ENCODE measurements at places on chromosomes 12 and 14.

GRCh38 chr14:68627868-68628604, 164.8 kb downstream of the ZFP36L1 start:
- peak; percentile 53 for DNase-seq

GRCh38 chr14:29654901-29655550, 272.6 kb downstream of the PRKD1 start:
- DNase-seq: no peak

- no peak for DNase-seq
Observed at GRCh38 chr12:92044435-92044834, 101.2 kb downstream of the BTG1 start.

DNA sequence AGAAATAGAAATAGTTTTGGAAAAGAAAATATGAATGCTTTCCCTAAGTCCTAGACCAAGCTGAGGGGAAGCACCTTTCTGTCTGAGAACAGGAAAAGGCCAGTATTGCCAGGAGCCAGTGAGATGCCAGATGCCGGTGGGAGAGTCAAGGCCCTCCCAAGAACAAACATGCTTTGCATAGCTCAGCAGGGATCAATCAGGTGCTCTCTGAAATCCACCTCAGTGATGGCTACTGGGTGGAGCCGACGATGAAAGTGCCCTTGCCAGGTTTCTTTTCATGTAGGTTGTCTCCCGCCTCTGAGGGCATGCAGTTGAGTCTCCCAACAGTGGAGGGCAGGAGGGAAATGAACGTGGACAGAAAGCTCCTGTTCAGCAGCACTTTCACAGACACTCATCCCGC, 28.3 kb downstream of the DEGS2 start:
- no peak for DNase-seq

DNA sequence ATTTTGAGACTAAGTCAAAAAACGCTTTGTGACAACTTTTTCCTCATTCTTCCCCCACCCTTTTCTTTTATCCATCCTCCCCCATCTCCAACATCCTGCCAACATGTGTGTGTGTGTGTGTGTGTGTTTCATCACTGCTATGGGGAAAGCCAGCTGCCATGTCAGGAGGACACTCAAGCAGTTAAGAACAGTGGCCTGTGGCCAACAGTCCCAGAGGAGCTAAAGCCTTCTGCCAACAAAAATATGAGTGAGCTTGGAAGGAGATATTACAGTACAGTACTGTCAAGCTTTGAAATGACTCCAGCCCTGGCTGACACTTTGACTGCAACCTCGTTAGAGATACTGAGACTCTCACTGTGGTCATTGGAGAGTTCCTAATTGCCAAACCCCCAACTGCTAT, 5.0 kb upstream of the CSRP2 start:
- no peak for DNase-seq

GRCh38 chr12:93848523-93849101, 171.4 kb downstream of the CRADD start:
- peak; percentile 17 for DNase-seq

DNA sequence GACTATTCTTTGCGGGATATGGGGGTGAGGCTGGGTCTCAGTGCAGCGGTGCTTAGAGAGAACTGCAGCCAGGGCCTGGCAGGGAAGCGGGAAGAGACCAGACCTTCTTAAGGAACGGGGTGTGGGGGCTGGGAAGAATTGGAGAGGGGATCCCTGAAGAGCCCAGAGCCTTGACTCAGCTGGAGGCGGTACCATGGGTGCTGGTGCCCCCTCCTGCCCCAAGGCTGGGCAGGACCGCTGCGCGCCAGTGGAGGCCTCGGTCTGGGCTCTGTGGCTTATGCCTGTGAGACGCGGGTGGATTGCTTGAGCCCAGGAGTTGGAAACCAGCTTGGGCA, 1.3 kb upstream of the RNU7-1 start:
- DNase-seq: no peak

DNA sequence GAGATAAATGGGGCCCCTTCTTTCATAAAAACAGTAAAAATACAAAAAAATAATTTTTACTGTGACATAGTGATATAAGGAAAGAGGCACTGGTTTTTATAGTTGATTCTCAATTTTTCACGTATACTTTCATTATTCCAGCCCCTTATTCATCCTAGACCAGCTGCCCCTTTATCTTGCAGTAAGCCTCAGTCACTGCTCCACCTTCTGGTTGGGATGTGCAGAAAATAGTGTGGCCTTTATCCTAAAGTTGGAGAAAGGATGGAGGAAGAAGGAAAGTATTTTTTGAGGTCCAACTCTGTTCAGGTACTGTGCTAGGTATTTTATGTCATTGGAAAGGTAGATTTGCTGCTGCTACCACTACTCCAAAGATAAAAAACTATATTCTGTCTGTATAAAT, 172.7 kb downstream of the ANO6 start:
- DNase-seq: no peak
